Stimulated activated CD8-positive, alpha-beta memory T cell treated with anti-CD3 and anti-CD28 coated beads, Interleukin-2, amount 100 ng/mL, for 1 hour (primary cell): ENCODE measurements at places on chromosomes 7 and 10.

DNA sequence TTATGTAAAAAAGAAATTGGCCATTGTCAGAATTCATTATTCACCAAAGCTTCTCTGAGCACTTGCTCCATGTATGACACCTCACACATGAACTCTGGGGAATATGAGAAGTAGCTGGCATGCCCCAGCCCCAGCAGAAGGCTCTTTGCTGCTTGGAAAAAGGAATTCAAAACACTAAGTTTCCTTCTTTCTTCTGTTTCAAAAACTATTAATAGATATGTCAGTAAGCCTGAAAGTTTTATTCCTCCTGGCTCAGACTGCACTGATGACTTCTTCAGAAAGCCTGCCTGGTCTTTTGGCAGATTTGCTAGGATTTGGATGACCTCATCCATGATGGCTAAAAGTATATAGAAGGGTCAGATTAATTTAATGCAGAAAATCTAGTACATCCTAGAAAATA, 511.0 kb downstream of the GFRA1 start:
- DNase-seq = no peak

DNA sequence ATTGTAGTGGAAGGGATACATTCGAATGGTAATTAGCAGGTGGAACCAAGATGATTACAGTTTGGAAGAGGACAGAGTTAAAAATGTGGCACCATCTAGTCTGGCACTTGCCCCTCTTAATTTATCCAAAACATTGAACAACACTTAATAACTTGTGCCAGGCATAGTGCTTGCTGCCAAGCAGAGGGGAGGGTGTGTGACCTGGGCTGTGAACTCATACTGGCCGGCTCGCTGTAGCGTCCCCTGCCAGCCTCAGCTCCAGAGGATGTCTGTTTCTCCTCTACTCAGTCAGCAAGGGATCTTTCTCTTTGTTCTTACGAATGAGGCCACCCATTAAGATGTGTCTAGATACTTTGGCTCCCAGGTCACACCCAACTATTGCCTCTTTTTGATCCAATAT, 179.4 kb upstream of the INHBA start:
- DNase-seq = no peak

DNA sequence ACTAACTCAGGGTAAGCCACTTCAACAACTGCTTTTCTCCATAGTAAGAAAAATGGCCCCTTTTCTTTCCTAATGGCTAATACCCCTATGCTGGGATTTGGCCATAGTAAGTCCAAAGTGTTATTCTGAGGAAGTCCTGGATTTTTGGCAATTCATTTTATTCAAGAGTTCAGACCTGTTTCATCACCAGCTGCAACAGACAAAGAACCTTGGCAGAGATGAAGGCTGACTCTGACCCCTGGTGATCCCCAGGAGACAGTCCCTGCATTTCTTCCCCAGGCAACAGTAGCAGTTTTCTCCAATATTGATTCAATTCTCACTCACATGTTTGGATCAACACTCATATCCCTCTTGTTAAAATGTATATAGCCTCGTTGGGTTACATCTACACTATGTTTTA, 145.2 kb downstream of the RNF133 start:
- DNase-seq = no peak

DNA sequence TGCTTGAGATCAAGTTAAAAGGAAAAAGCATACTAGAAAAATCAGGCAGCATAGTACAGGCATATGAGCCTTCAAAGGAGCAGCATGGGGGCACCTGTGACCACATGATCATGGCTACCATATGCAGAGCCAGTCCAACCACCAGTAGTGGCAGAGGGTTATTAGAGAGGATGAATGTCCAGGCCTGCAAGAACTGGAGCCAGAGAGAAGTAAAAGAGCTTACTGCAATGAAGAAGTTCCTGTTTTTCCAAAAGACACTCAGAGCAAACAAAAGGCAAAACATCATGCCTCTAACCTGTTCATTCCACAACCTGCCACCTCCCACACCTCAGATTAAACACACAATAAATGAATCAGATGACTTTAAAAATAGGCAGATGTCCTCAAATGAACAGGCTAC, 99.6 kb upstream of the NAMPT start:
- DNase-seq = no peak

DNA sequence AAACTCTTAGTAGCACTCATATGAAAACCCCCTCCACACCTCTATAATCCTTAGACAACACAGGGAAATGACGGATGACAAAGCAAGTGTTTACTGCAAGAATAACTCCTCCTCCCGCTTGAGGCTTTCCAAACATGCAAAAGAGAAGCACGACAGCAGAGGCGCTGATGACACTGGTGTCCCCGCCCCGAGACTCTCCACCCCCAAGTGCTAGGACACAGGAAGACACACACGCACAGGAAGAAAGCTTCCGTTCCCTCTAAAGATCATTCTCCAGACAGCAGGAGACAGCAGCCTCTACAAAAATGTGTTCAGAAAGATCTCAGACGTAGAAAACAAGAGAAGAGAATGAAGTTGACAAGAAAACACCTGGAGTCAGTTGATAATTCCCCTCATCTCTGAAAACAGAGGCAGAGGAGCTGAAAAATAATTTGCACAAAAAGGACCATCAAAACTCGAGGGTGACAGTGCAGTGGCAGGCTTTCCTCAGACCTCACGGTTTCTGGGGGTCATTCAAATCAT, 90.2 kb downstream of the DLG5 start:
- DNase-seq = peak; percentile 14

DNA sequence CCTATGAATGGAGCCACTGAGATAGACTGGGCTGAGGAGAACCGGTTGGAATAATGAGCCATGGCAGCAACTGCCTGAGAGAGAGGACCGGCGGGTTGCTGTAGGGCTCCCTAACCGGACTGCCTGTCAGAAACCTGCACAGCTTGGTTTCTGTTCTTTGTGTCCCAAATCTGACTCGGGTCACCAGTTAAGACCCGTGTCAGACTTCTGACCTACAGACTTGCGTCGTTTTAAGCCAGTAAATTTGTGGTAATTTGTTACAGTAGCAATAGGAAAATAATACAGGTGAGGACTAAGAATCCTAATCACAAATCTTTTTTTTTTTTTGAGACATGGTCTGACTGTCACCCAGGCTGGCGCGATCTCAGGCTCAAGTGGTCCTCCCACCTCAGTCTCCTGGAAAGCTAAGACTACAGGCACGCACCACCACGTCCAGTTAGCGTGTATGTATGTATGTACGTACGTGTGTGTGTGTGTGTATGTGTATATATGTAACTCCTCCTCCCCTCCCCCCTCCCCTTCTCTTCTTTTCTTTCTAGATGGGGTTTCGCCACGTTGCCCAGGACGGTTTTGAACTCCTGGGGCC, 672 bp upstream of the DDX56 start:
- no peak for DNase-seq
